ENCODE measurements at places on chromosomes 2 and 18. TPM values are rescaled to one million over a fixed set of nuclear protein-coding genes. Genes with fewer than 3 reads are reported as not detected.

The GRB14 gene
- total RNA-seq = 39.3 TPM

The STARD6 gene
- not detected for total RNA-seq

The DCAF17 gene
- 5.2 TPM for total RNA-seq

The EPB41L3 gene
- total RNA-seq = 6.3 TPM

The WDR12 gene
- 62.4 TPM for total RNA-seq

The SP140 gene
- total RNA-seq = 1.3 TPM

The FHL2 gene
- 2,742 TPM for total RNA-seq

- H3K4me3 ChIP-seq = no peak overlapping the region
- DNase-seq = no peak
- H3K4me1 ChIP-seq = peaks cover 30% of the 10 kb centered on the region
- H3K27ac ChIP-seq = peak overlapping the region; percentile 80
Observed at GRCh38 chr2:143480086-143480485, 350.9 kb downstream of the ARHGAP15 start.

- no peak overlapping the region for H3K27ac ChIP-seq
- no peak overlapping the region for H3K4me3 ChIP-seq
- H3K27me3 ChIP-seq = no peaks in the 10 kb centered on the region
- H3K36me3 ChIP-seq = no peaks in the 10 kb centered on the region
- DNase-seq = no peak
Observed at GRCh38 chr2:128069769-128070168, 21.2 kb upstream of the UGGT1 start.

GRCh38 chr2:189862751-189863150 lies 78.5 kb downstream of the PMS1 start:
- H3K36me3 ChIP-seq = peaks cover 28% of the 10 kb centered on the region
- DNase-seq = no peak
- H3K27me3 ChIP-seq = no peaks in the 10 kb centered on the region
- H3K27ac ChIP-seq = no peak overlapping the region
